ENCODE measurements at places on chromosomes 5 and 9.

DNA sequence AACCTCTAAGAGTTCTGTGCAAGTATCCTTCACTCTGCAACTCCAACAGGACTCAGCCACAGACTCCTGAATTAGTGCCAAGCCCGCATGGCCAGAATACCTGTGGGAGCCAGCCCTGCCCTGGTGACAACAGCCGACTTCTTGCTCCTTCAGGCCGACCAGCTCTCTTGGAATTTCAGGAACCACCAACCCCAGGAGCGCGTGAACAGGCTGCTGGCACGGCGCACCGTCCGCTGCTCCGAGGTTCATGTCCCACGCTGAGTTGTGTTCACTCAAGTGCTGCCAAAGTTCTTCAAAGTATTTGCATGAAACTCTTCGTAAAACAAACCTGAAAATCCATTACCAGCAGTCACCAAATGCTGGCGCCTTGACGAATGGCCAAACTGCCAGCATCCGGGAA is 232.8 kb downstream of the NR2F1-AS1 start:
- no peak for DNase-seq

GRCh38 chr9:70448919-70449318 is 34.5 kb upstream of the KLF9 start:
- DNase-seq: no peak

- DNase-seq: no peak
These were observed 26.2 kb upstream of the TNFAIP8 start for GRCh38 chr5:119329666-119330065.

GRCh38 chr9:92774274-92774673 is 9.6 kb upstream of the BICD2 start:
- DNase-seq: no peak

GRCh38 chr9:18595597-18595996 is 121.6 kb downstream of the ADAMTSL1 start:
- no peak for DNase-seq

- DNase-seq: peak; percentile 17
These were observed 19.7 kb downstream of the GPR107 start for GRCh38 chr9:130073373-130073772.

DNA sequence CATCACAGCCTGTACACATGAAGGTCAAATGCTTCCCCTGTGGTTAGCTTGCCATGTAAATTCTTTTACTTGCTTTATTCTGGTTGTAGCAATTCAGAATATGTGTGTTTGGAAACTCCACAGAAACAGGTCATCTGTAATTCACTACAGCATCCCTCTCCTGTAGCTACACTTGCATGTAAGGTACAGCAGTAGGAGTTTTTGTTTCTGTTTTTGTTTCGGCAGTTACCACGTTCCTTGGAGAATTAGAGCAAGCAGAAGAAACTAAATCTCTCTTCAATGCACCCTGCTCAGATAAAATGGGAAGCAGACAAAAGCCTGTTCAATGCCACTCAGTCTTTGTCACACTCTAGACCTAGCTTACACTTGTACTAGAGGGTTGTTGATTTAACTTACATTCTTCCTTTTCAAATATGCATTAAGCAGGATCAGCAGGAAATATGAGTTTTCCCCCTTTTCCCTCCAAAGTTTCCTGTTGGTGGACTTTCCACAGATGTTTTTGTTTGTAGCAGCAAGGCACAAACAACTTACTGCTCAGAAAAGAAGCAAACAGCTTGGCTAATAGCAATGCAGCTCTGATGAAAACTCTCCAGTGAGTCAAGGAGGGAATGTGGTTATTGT is 80.9 kb downstream of the YIPF5 start:
- DNase-seq: peak; percentile 14

GRCh38 chr5:139870677-139871076 is 75.1 kb downstream of the PSD2 start:
- no peak for DNase-seq

DNA sequence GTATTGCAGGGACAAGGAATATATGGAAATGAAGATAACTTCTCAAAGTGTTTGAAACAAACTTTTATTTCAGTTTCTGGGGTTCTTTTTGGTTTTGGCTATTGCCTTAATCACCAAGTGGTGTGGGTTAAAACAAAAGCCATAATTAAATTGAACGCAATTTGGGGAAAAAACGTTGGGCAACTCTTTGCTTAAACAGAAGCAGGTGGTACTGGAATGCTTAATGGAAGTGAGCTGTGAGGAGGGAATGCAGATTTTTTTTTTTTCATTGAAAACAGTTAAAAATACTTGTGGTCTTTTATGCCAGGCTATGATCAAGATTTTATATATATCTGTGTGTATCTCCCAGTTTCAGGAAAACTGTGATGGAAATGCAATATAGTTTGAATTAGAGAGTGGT is 195.7 kb upstream of the TUT7 start:
- no peak for DNase-seq

GRCh38 chr5:61817472-61818326 is 485.6 kb downstream of the ZSWIM6 start:
- peak; percentile 65 for DNase-seq

GRCh38 chr9:88388886-88389605 is 802 bp downstream of the SPIN1 start:
- DNase-seq: peak; percentile 67

GRCh38 chr9:5643005-5643624 is 14.2 kb downstream of the RIC1 start:
- no peak for DNase-seq

DNA sequence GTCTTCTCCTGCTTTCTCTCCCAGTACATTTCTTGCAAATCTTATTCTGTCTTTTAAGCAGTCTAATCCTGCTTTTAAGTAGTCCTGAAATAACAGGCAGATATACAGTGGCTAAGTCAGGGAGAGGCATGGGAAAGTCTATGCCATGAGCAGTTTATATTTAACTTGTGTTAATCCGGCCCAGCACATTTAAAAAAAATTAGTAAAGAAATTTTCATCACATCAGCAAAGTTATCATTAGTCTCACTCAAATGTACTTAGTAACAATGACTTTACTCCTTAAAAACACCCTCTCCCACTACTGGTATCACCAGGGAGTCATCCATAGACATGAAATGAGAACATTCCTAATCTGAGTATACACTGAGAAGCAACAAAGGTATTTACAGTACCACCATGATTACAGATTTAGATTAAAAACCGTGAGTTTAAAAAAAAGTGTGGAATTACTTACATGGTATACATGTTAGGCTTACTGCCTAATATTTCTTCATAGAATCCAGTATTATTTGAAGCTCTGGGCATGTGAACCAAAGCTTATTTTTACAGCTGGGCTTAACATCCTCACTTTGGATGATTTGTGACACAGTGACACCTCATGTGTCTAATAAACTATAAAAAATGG is 75.9 kb upstream of the DAB2 start:
- DNase-seq: no peak

GRCh38 chr5:116736671-116737070 is 162.0 kb upstream of the SEMA6A start:
- DNase-seq: no peak

DNA sequence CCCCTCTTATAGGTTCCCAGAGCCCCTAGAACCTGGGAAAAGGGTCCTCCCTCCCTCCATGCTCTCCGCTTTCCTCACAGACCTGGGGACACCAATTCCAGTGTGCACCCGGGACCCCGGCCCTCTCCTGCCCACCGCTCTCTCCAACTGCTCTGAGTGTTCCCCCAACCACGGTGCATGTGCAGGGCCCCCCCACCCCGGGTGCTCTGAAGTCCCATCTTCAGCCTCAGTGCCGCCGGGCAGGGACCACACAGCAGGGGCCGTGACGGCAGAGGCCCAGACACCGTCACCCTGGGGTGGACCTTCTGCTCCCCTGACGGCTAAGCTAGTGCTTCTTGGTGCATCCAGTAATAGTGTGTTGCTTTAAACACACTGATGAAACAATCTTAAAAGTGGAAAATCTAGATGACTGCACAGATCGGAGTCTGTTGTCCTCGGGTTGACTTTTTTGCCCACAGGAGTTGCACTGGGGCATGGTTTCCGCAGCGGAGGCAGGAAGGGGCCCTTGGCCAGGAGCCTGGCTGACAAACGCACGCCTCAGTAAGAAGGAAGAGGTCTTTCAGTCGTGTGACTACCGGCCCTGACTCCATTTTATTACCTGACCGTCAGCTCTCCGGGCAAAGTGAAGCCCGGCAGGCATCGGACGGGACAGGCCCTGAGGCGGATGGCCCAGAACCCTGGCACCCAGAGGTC is 36.2 kb upstream of the SLC6A3 start:
- DNase-seq: no peak

GRCh38 chr5:72584466-72584865 is 77.3 kb upstream of the ZNF366 start:
- peak; percentile 27 for DNase-seq

GRCh38 chr9:23621924-23622323 is 204.1 kb downstream of the ELAVL2 start:
- DNase-seq: no peak

- no peak for DNase-seq
These were observed 20.1 kb upstream of the NIM1K start for GRCh38 chr5:43171926-43172325.

GRCh38 chr5:153276151-153276550 is 214.3 kb upstream of the GRIA1 start:
- peak; percentile 43 for DNase-seq

DNA sequence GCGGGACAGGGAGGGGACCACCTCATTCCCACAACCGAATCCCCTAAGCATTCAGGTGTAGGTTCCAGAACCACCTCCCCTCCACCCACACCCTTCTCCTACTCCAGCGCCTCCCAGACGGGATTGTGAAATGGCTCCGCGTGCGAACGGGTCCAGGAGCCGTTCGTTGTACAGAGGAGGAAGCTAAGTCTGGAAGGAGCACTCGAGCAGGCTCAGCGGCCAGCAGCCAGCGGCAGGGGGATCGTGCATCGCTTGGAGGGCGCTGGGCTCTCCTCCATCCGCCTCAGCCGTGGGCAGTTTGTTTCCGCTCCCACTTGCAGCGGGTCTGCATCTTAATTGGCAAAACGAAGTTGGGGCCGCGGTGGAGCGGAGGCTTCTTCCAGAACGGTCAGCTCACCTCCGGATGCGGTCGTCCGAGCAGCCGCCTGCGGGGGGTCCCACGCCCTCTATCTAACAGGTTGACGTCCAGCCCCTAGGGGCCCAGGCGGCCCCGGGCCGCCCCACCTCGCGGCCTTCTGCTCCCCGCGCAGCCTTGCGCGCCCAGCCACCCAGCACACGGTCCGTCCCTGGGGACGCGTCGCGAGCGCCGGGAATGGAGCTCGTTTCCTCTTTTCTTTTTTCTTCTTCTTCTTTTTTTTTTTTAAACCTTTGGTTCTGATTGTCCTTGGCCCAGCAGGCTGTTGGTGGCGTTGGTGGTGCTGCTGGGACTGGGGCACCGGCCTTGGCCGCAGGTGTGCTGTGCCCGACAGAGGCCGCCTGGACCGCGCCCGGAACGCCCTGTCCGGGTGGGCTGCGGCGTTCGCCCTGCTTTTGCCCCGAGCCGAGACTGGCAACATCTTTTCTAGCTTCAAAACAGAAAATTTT is 3.9 kb upstream of the BARX1 start:
- peak; percentile 69 for DNase-seq

GRCh38 chr5:60196385-60197113 is 303.0 kb upstream of the PDE4D start:
- peak; percentile 81 for DNase-seq

DNA sequence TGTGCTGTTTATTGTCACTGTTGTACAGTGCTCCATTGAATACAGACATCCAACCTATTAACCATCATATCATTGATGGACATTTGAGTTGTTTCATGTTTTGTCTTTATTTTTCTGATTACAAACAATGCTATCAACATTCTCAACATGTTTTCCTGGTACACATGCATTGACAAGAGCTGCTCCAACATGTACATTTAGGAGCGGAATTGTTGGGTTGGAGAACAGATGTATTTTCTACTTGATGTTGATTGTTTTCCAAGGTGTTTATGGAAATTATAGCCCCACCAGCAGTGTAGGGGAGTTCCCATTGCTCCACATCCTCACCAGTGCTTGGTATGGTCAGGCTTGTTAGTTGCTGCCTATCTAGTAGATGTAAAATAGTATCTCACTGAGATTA is 204.1 kb upstream of the CLINT1 start:
- DNase-seq: no peak

- DNase-seq: no peak
These were observed 371.5 kb downstream of the PRELID2 start for GRCh38 chr5:145463634-145464033.

GRCh38 chr5:148352696-148353095 is 17.3 kb downstream of the SPINK9 start:
- DNase-seq: no peak

DNA sequence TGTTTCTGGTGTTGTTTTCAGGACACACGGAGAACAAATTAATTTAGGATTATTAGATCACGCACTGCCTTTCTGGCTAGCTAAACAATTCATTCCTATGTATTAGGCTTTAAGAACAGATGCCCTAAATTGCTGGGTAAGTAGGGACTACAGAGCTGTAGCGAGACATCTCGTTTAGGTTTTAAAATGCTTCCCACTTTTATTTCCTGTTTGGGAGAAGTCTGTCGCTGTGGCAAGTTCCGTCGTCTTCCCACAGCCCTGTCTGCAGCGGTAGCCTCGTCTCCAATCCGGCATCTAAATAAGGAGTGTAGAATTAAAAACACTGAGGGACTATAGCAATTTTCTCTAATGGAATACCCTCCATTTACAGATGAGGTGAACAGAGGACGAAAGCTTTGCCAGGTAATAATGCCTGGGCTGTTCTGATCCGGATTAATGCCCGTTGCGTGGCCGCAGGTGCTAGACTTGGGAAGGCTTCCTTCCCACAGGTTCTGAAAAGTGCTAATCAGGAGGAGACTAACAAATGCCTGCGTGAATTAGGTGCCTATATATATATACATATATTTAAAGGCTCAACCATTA is 1.3 kb upstream of the TRIM36 start:
- peak; percentile 64 for DNase-seq

DNA sequence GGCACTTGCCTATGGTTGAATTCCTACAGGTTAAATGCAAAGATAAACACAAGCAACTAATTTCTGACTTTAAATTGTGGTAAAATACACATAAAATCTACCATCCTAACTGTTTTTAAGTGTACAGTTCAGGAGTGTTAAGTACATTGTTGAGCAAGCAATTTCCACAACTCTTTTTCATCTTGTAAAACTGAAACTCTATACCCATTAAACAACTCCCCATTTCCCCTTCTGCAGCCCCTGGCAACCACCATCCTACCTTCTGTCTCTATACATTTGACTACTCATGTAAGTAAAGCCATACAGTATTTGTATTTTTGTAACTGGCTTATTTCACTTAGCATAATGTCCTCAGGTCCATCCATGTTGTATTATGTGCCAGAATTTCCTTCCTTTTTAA is 38.5 kb upstream of the STX17 start:
- no peak for DNase-seq

GRCh38 chr9:7778851-7779600 is 20.6 kb downstream of the DMAC1 start:
- DNase-seq: no peak

- DNase-seq: no peak
These were observed 1775.7 kb upstream of the C9orf72 start for GRCh38 chr9:29348999-29349398.

All from DMS53 (cell line).